Activated naive CD8-positive, alpha-beta T cell treated with anti-CD3 and anti-CD28 coated beads for 36 hours (primary cell): ENCODE measurements at places on chromosomes 12 and 14.

- no peak for DNase-seq
Observed at GRCh38 chr12:124835656-124836410, 27.8 kb downstream of the SCARB1 start.

DNA sequence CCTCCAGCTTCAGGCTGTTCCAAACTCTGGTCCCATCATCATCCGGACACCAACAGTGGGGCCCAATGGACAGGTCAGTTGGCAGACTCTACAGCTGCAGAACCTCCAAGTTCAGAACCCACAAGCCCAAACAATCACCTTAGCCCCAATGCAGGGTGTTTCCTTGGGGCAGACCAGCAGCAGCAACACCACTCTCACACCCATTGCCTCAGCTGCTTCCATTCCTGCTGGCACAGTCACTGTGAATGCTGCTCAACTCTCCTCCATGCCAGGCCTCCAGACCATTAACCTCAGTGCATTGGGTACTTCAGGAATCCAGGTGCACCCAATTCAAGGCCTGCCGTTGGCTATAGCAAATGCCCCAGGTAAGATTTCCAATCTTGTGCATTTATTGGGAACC, 3.3 kb downstream of the SP1 start:
- no peak for DNase-seq

DNA sequence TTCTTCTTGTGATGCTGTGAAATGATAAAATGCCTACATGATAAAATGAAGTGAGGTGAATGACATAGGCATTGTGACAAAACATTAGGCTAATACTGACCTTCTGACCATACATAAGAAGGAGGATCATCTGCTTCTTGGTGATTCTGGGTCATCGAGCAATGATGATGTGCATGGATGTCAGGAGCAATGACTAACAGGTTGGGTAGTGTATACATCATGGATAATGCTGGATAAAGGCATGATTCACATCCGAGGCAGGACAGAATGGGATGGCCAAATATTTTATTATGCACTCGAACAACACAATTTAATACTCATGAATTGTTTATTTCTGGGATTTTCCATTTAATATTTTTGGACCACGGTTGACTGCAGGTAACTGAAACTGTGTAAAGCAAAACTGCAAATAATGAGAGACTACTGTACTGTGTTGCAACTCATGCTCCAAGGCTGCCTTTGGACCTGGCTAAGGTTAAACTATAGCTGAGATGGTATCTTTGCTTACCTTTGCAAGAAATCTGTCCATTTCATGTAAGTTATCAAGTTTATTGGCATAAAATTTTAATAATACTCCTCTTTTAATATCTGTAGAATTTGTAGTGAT, 7.6 kb upstream of the SLC25A21 start:
- DNase-seq = no peak

- peak; percentile 60 for DNase-seq
Observed at GRCh38 chr14:77026930-77027537, 1.5 kb downstream of the IRF2BPL start.

DNA sequence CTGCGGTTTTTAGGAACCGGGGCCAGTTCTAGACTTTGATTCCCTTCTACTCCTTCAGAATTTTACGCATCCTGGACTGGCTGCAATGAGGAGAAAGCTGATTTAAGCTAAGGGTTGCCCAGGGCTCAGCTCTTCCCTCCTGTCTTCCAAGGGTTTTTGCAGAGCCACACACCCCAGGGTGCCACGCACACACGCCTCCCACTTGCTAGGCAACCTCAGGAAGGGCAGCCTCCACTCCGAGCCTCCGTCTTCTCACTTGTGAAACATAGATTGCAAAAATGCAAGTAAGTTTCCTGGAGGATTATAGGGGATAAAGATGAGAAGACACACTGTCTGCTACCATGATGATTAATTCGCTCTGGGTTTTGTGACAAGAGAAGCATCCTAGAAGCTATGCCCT, 31.7 kb downstream of the NOS1 start:
- no peak for DNase-seq

GRCh38 chr12:64621257-64621942, 11.1 kb downstream of the RASSF3 start:
- no peak for DNase-seq

DNA sequence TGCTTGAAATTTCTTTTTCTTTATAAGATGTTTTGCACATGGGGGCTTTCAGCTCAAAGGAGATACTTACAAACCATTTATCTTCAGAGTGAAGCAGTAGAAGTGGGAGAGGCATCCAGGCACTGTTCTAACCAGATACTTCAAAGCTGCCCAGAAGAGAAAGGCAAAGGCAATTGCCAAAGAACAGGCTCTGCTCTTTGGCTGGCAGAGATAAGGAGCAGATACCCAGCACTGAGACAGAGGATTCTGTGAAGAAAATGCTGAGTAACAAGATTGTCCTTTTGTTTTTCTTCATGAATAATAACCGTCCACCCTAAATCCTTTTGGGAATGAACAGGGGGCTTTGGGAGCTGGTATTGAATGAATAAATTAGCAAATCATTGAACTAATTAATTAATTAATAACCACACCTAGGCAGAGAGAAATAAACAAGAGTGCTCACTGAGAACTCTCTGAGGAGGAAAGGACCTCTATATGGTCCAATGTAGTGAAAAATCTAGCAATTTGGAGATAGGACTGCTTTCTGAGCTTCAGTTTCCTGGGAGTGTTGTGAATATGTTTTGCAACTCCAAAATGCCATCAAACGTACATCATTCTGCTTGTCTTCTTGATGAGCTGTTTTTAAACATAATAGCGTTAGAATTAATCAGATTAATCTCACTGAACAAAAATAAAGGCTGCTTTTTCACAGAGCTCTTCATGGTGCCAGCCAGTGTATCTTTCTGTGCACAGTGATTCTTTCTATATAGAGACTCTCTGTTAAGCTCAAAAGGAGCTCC, 192.8 kb upstream of the AMIGO2 start:
- no peak for DNase-seq

DNA sequence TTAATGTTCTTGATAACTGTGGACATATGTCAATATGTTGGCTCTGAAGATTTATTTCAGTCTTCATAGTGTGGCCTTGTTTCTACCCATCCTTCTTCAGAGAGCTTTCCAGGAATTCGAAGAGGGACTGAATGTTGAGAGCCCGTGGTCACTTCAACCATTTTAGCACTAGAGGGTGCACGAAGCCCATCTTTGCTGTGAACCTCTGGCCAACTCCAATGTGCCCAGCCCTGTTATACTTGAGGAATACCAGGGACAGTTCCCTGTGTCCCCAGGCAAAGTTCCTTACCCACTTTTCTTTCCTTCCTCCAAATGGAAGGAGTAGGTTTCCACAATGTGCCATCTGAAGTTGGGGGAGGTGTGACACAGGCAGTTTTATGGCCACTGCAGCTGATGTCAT, 603.5 kb downstream of the RPL10L start:
- no peak for DNase-seq

DNA sequence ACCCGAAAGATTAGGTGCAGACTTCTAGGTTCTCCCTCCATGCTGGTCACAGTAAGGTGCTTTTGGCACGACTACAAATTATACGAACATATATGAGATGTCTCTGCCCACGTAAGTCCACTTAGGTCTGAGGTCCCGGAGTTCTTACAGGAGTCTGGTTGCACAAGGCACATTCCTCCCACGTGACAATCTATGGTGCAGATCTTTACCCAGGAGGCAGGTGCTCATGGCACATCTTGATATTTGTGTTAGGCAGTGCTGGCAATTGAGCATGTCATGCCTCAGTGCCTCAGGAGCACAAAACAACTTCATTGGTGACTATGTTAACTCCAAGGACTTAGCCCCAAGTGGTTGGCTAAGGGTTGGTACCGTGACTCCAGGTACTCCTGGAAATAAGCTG, 92.0 kb upstream of the AMN1 start:
- DNase-seq = no peak

GRCh38 chr14:35821564-35822411, 4.3 kb upstream of the BRMS1L start:
- no peak for DNase-seq

GRCh38 chr14:60965402-60965801, 15.5 kb downstream of the TRMT5 start:
- no peak for DNase-seq
